Cardiac muscle cell (in vitro differentiated cells and primary cell): ENCODE measurements at places on chromosomes 5 and 9. TPM values are rescaled to one million over a fixed set of nuclear protein-coding genes. Genes with fewer than 3 reads are reported as not detected.

The PDE6A gene
- polyA plus RNA-seq = not detected in 2 replicates

The DCTN4 gene
- polyA plus RNA-seq = 26.7 and 32.2 TPM in 2 replicates

DNA sequence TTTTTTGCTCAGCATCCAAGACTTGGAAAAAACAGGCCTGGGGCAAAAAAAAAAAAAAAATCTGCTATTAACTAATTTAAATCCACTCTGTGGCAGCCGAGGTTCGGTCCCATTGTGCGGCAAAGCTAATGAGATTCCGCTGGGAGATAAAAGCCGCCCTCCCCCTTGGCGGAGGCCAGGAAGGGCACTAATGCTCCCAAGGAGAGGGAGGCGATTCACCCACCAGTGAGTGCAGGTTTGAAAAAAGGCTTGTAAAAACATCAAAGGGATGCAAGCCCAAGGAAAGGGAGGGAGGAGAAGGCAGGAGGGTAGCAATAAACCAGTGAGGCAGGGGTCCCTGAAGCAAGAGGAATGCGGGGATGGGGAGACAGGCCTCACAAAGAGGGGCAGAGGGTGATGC lies 129.5 kb upstream of the RAPGEF1 start:
- no peak for DNase-seq

GRCh38 chr5:52838326-52839015 lies 50.8 kb downstream of the ITGA1 start:
- no peak for DNase-seq

DNA sequence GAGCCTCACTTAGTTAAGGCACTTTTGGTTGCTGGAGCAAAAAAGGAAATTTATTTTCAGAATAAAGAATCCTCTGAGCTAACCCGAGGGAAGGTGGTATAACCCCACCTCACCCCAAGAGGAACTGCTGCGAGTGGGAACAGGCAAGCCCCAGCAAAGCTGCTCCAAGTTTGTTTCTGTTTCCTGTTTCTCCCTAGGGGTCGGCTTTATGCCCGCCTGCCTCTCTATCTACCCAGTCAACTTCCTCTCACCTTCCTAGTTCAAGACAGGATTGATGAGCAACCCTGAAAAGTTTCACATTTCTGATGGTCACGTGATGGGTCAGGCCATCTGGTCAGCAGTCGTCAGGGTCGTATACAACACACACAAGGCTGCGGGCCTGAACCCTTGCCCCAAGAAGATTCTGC lies 31.1 kb downstream of the TRIO start:
- DNase-seq = no peak

- DNase-seq = peak; percentile 86
These were observed 1.0 kb downstream of the BASP1 start for GRCh38 chr5:17218353-17219005.

DNA sequence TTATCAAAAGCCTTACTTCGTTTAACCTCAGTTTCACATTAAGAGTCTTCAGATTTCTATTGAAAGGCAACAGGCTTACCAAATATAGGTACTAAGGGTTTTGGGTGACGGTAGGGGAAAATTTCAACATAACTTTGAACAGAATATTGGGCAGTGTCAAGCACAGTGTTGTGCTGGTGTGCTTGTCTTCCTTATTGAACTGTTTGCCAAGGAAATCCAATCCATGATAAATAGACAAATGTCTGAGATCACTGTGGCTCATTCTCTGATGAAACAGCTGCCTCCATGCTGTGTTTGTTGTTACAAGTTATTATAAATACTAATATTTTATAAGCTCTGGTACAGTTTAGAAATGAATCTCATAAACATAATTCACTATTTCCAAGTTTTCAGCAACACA lies 730.1 kb downstream of the NR2F1-AS1 start:
- no peak for DNase-seq

DNA sequence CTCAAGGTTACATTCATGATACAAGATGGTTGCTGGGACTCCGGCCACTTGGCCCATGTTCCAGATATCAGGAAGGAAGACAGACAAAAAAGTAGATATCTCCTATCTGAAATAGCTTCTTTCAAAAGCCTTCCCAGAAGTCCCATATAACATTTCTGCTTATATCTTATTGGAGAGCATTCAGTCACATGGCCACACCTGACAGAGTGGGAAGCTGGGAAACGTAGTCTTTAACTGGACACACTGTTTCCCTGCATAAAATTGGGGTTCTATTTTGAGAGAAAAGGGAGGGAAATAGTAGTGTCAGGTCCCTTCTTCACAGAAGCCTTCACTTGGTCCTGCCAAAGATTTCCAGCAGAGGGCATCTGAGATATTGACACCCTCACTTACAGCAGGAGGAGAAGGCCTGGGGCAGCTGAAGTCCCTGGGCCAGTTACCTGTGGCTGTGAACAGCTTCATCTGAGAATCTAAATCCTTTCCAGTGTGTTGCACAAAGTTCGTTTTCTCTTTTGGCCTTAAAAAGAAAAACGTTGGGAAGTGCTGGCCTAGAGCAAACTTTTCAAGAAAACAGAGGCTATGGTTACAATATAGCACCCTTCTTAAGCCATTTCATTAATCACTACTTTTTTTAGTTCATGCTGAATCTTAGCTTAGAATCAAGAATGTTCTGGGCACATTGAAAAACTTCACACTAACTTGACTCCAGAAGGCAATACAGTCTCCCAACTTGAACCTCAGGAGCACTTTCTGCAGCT lies 33.5 kb downstream of the SPEF2 start:
- peak; percentile 39 for DNase-seq

GRCh38 chr5:133889271-133889905 lies 79.0 kb downstream of the C5orf15 start:
- no peak for DNase-seq
